ENCODE measurements at places on chromosomes 3 and 15.

GRCh38 chr3:58585005-58585786, 8.0 kb upstream of the FAM107A start:
- peak; percentile 73 for DNase-seq
- no peaks in the 10 kb centered on the region for H3K27me3 ChIP-seq
- H3K4me3 ChIP-seq = peak overlapping the region; percentile 16
- peak overlapping the region; percentile 49 for H3K27ac ChIP-seq
- no peaks in the 10 kb centered on the region for H3K4me1 ChIP-seq
- H3K36me3 ChIP-seq = no peaks in the 10 kb centered on the region

DNA sequence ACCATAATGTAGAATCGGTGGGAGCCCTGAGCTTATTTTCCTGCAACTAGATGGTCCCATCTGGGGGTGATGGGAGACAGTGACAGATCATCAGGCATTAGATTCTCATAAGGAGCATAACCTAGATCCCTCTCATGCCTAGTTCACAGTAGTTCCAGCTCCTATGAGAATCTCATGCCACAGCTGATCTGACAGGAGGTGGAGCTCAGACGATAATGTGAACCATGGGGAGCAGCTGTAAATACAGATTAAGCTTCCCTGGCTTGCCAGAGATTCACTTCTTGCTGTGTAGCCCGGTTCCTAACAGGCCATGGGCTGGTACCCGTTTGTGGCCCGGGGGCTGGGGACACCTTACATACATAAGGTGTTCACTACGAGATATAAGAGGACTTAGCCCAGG, 67.5 kb upstream of the LRRFIP2 start:
- H3K36me3 ChIP-seq = no peaks in the 10 kb centered on the region
- H3K27ac ChIP-seq = no peak overlapping the region
- peak overlapping the region; percentile 87 for H3K4me3 ChIP-seq
- H3K4me1 ChIP-seq = peaks cover 9% of the 10 kb centered on the region
- H3K27me3 ChIP-seq = no peaks in the 10 kb centered on the region

DNA sequence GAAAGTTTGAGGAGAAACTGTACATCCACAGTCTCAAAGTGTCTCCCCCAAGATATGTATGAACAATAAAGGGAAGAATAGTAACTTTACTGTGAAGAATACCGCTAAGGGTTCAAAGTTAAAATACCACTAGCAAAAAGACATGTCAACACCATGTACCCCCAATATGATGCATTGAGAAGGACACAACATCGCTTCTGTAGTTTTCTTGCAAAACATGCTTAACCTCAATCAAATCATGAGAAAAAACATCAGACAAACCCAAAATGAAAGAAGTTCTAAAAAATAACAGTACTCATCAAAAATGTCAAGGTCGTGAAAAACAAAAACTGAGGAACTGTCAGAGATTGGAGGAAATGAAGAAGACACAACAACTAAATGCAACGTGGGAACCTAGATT, 3.6 kb downstream of the HERC1 start:
- no peak overlapping the region for H3K4me3 ChIP-seq
- H3K4me1 ChIP-seq = peaks cover 12% of the 10 kb centered on the region
- DNase-seq = no peak
- H3K36me3 ChIP-seq = no peaks in the 10 kb centered on the region
- H3K27me3 ChIP-seq = no peaks in the 10 kb centered on the region

DNA sequence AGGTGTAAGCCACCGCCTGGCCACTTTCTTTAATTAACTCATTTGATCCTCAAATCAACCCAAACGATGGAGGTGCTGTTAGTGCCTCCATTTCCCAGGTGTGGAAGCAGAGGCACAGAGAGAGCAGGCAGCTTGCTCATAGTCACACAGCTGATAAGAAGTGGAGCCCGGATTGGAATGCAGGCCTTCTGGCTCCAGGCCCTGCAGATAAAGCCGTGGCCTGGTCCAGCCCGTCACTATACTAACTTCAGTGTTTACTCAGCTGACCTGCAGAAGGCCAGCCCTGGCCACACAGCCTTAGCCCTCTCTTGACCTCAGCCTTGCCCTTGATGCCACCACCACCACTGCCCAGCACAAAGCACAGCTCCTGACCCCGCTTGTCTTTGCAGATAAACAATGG, 116.7 kb downstream of the NUP210 start:
- no peak for DNase-seq
- no peaks in the 10 kb centered on the region for H3K4me1 ChIP-seq
- no peaks in the 10 kb centered on the region for H3K27me3 ChIP-seq

DNA sequence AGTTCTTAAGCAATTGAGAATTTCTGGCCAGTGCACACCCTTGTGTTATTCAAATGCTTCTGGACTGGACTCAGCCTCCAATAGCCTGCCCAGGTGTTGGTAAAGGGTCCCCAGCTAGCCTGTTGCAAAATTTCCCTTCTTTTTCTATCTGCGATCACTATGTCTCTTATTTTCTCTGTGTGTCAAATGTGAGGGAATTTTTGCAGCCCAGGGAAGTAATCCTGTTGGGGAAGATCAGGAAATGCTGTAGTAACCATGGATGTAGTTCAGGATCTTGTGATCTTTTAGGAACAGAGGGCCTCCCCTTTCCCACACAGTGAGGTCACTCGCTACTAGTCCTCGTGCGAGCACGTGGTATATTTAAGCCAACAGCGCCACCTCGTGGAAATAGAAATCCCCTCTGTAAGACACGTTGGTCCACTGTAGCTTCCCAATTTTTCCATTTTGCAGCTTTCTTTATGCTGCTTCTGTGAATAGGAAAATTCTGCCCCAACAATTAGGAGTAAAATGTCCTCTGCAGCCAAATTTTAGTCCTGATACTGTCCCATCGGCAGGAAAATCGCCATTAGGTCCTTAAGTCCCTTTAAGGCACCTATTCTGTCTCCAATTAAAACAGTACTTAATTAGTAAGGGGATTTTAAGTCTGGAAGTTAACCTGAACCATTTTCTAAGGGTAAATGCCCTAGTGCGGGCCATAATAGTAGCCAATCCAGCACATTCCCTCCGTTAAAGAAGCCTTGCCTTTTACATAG, 4.0 kb upstream of the SMCO1 start:
- H3K36me3 ChIP-seq = no peaks in the 10 kb centered on the region
- no peak overlapping the region for H3K27ac ChIP-seq
- H3K4me1 ChIP-seq = no peaks in the 10 kb centered on the region
- H3K4me3 ChIP-seq = no peak overlapping the region
- no peak for DNase-seq
- no peaks in the 10 kb centered on the region for H3K27me3 ChIP-seq

DNA sequence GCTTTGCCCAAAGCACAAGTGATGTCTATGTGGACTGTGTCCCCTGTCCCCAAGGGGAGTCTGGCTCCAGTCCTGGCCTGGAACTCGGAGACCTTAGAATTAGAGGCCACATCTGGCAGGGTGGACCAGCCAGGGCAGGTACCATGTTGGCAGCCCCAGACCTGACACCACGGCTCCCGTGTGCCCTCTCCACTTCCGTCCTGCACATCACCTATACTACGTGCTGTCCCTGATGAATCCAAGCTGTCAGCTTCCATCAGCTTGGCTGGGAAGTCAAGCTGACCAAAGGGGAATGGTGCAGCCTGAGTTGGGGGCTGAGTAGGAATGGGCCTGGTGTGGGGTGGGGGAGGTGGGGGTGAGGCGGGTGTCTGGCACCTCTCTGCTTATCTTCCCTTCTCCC, 15.3 kb downstream of the C15orf39 start:
- no peak overlapping the region for H3K4me3 ChIP-seq
- H3K27me3 ChIP-seq = no peaks in the 10 kb centered on the region

DNA sequence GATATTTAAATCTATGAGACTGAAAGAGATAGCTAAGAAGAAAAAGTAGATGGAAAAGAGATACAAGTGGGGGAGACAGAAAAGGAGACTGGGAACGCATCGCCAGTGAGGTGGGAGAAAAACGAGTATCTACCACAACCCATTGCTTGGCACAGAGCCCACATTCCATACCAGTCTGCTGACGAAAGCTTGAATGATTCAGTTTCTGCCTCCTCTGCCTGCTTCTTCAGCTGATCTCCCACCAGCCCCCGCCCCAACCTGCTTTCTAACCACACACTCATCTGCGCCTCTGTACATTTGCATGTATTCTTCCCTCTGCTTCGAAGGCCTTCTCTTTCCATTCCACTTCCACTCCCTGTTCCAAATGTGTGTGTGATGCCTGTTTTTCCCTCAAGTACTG, 188.1 kb downstream of the USP13 start:
- no peaks in the 10 kb centered on the region for H3K27me3 ChIP-seq
- H3K4me3 ChIP-seq = no peak overlapping the region
- H3K27ac ChIP-seq = no peak overlapping the region
- no peaks in the 10 kb centered on the region for H3K4me1 ChIP-seq

- no peaks in the 10 kb centered on the region for H3K36me3 ChIP-seq
- DNase-seq = no peak
- H3K27me3 ChIP-seq = no peaks in the 10 kb centered on the region
- no peak overlapping the region for H3K27ac ChIP-seq
- no peak overlapping the region for H3K4me3 ChIP-seq
- no peaks in the 10 kb centered on the region for H3K4me1 ChIP-seq
Observed at GRCh38 chr3:168414149-168414548, 318.4 kb upstream of the GOLIM4 start.

GRCh38 chr3:143445118-143445517, 325.5 kb downstream of the CHST2 start:
- no peak for DNase-seq
- no peaks in the 10 kb centered on the region for H3K27me3 ChIP-seq
- no peaks in the 10 kb centered on the region for H3K4me1 ChIP-seq
- no peak overlapping the region for H3K27ac ChIP-seq

DNA sequence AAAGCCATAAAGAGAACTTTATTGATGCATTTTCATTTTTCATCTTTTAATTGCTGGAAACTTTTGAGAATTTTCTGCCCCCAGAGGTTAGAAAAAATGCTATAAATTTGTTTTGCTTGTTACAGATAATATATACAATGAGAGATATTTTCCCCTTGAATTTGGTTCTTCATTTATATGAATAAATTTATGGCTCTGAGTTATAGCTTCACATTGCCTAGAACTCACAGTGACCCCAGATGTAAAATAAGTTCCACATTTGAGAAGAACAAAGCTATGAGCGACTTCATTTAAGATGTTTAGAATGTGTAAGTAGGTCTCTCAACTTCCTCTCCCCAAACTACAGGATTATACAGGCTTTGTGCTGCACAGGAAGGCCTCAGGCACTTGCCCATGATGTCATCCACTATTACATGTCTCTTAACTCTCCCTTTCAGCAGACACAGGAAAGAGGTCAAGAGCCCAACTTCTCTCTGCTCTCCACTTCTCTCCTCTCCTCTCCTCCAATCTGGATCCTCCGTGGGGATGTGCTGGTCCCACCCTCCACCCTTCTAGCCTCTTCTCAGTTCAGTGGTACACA, 92.8 kb downstream of the DUT start:
- H3K27me3 ChIP-seq = no peaks in the 10 kb centered on the region
- no peaks in the 10 kb centered on the region for H3K36me3 ChIP-seq
- H3K27ac ChIP-seq = no peak overlapping the region
- no peak for DNase-seq

DNA sequence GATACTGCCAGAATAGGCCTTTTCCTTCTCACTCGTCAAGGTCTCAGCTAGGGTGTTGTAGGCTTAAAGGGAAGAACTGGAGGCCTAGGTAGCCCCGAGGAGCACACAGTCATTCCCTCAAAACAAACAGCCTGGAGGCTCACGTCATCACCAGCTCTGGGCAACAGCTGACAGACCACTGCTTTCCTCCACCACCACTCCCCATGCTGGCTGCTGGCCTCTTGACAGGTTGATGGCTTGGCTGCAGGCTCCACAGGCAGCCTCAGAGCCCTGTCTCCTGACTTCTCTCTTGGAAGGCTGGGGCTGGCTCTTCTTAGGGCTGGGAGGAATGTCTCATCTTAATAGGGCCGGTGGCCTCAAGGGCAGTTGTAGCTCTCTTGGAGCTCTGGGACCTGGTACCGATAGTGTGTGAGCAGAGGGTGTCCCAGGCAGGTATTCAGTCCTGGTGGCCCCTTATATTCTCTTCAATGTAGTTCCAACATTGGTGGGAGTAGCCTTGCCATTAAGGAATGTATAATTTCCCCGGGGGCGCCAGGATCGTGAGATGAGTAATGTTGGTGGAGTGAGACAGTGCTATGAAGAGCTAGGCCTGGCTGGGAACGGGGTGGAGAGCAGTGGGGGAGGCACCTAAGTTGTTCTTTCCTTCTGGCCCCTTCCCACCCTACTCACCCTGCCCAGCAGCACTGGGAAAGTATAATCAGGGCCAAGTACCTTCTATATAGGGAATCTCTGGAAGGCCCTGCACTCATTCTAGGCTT, 6.1 kb upstream of the AP2M1 start:
- H3K27ac ChIP-seq = no peak overlapping the region
- H3K36me3 ChIP-seq = peaks cover 51% of the 10 kb centered on the region
- H3K27me3 ChIP-seq = no peaks in the 10 kb centered on the region
- H3K4me1 ChIP-seq = no peaks in the 10 kb centered on the region
- DNase-seq = no peak
- H3K4me3 ChIP-seq = no peak overlapping the region

DNA sequence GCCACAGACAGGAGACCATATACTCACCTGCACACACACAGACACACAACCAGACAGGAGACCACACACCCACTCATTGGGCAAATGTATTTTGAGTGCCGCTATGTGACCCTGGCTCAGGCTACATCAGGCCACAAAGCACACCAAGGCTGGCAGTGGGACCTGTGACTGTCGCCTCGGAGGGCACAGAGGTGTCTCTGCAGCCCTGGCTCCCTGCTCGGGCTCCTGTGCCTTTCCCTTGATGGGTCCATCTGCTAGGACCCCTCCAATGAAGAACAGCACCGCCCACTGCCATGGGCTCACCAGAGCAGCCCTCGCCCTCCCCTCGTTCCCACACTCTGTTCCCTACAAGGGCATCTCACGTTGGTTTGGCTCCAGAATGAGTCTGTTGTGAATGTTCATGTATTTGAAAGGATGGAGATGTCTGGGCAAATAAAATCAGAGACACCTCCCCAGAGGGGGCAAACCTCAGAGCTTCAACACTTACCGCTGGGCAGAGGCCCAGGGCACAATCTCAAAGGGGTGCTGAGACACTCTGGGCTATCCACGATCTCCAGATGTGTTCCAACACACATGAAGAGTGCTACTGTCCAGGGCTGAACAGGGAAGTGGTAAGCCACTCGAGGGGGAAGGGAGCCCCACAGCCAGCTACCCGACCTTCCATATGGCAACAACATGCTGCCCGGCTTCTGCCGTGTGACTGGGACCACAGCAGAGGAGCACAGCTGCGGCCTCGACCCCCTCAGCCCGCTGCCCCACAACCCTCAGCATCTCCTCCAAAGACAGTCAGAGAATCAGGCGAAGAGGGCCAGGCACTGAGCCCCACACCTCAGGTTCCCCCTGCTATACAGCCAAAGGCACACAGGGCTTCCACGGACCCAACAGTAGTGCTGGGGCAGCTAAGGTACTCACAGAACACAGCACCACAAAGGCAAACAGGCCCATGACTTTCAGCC, 74.9 kb downstream of the OCA2 start:
- no peaks in the 10 kb centered on the region for H3K27me3 ChIP-seq
- H3K4me1 ChIP-seq = no peaks in the 10 kb centered on the region
- H3K4me3 ChIP-seq = no peak overlapping the region

DNA sequence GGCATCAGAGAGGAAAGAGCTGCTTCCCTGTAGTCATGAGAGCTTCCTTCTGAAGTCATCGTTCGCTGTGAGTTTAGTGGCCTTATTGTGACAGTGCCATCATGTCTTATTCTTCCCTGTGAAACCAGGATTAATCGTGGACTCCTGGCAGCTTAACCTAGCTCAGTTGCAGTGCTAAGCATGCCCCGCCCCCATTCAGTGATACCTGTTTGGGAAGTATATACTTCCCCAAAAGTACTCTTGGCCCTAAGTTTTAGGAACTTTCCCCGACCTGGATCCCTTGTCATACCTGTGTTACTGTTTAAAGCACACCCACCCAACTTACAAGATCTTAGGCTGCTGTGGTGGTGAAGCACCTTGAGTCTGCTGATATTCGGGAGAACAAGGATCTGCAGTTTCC, 32.1 kb upstream of the TIMP4 start:
- no peak for DNase-seq
- no peaks in the 10 kb centered on the region for H3K4me1 ChIP-seq
- no peaks in the 10 kb centered on the region for H3K36me3 ChIP-seq
